Cardiac muscle cell (in vitro differentiated cells and primary cell): ENCODE measurements at places on chromosomes 4 and X.

GRCh38 chrX:43860646-43861370 is 21.4 kb downstream of the MAOB start:
- DNase-seq = peak; percentile 73

- DNase-seq = no peak
Measured at GRCh38 chrX:1486177-1486576, 33.5 kb upstream of the ASMTL start.

GRCh38 chr4:185128272-185129119 is 14.6 kb upstream of the SLC25A4 start:
- peak; percentile 44 for DNase-seq

- DNase-seq = peak; percentile 80
Measured at GRCh38 chr4:151184523-151185458, 85.4 kb downstream of the RPS3A start.

GRCh38 chr4:176735300-176735699 is 57.4 kb downstream of the VEGFC start:
- peak; percentile 30 for DNase-seq

- DNase-seq = peak; percentile 32
Measured at GRCh38 chr4:115113506-115114106, at the start of gene NDST4. Gene NDST4 (minus strand): TSS chr4:115113620. CDS start chr4:115077036, 36,584 bp downstream.

GRCh38 chr4:181860157-181860556 is 383.0 kb upstream of the TENM3 start:
- peak; percentile 55 for DNase-seq

GRCh38 chr4:38683276-38683675 is 19.3 kb downstream of the KLF3 start:
- DNase-seq = no peak
